ENCODE measurements at places on chromosomes 12 and 14.

DNA sequence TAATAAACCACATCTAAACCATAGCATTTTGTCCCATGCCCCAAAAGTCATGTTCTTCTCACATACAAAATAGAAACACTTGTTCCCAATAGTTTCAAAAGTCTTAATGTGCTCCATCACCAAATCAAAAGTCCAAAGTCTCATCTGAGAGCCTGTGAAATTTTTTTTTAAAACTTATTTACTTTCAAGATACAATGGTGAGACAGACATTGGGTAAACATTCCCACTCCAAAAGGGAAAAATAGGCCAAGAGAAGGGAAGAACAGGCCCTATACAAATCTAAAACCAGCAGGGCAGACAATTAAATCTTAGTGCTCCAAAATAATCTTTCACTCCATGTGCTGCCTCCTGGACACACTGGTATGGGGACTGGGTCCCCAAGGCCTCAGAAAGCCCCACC lies 84.4 kb upstream of the AMIGO2 start:
- DNase-seq: no peak

DNA sequence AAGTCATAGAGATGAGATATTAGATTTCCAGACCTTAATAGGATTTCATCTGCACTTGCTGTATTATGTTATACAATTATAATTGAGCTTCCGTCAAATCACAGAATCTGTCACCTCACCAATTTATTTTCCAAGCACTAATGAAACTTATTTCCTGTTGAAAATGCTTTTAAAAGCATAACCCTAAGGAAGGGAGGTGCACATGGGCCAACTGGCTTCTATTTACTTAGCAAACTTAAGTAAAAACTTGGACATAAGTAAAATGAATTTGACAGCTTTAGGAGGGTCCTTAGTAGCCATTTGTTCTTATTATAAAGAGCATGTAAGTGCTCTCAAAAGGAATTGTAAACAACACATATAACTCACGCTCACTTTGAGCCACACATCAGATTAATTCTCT lies 462.2 kb upstream of the TMPO start:
- DNase-seq: no peak

GRCh38 chr12:122978507-122978955 lies 1.9 kb upstream of the ARL6IP4 start:
- no peak for DNase-seq

GRCh38 chr12:92718483-92718990 lies 15.7 kb downstream of the PLEKHG7 start:
- DNase-seq: no peak

GRCh38 chr12:104551-105081 lies 38.0 kb downstream of the IQSEC3 start:
- DNase-seq: peak; percentile 31

- DNase-seq: no peak
Observed at GRCh38 chr14:50366115-50366514, 30.6 kb downstream of the CDKL1 start.

DNA sequence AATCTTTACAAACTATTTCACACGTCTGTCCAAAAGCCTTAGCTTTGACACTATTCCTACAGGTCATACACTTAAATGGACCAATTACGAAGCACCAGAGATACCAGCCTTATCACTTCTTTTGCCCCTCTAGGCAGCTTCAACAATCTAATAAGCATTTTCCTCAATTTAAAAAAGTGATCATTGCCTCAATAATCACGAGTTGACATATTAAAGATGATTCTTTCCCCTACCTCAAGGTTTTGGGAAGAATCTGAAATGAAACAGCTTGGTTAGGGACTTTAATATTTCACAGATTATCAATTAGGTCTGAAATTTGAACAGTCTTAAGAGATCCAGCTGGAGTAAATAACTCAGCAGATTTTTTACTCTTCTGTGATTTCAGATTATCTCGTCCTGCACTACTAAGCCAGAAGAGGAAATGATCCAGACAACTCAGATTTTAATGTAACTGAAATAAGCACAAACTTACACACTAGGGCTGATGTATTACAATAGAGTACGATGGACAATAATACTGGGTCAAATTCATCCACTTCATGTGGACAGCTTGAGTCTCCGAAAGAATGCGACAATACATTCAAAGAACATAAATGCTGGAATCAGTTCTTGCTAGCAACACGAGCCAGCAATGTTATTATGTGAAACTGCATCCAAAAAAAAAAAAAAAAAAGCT lies 15.9 kb downstream of the UBE2N start:
- DNase-seq: no peak

- no peak for DNase-seq
Observed at GRCh38 chr14:64069634-64070359, 217.0 kb downstream of the SYNE2 start.
